ENCODE measurements at places on chromosomes 3 and 15.

DNA sequence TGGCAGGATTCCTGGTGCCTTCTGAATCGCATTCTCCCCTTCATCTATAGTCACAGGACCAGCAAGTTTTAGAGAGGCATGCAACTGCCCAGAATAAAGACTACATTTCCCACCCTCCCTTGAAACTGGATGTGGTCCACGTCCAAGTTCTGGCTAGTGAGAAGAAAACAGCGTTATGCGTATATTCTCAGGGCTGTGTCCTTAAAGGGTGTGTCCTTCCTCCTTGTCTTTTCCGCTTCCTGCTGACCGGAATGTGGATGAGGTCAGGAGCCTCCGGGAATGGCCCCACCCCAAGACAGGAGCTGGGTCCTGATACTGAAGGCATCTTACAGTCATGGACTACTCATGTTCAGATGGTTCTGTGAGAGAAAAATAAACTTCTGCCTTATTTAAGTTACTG lies 20.2 kb downstream of the CHST2 start:
- DNase-seq = no peak

- DNase-seq = no peak
Measured at GRCh38 chr3:191922570-191922969, 461.6 kb downstream of the PYDC2 start.

DNA sequence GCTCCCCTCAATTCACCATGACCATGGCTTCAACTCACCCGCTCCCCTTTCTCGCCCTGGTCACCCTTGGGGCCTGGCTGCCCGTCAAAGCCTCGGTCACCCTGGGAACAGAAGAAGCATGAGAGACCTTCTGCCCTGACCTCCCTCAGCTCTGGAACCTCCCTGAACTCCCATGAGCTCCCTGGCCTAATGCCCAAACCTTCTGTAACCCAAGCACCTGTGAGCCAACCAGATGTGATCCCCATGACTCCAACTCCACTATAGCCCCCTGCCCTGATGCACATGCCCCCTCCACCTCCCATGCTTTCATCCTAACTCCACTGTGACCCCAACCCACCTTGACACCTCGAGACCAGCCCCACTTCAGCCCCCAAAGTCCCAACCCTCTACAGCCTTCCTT lies 3.5 kb upstream of the UCN2 start:
- no peak for DNase-seq

DNA sequence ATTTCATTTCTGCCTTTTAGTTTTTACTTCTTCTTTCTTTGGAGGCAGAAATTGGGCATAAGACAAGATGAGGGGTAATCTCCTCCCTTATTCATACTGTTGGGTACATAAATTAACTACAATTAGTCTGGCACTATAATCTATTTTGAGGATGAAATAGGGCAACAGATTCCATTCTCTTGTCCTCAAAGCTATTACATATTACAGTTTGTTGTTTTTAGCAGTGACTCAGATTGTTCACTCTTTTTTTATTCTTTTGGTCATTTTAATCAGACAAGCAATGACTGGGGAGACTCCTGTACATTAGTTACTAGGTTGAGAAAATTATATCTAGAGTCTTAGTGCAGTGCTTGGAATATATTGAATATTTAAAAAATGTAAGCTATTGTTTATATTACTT lies 556.0 kb downstream of the OTOL1 start:
- no peak for DNase-seq

DNA sequence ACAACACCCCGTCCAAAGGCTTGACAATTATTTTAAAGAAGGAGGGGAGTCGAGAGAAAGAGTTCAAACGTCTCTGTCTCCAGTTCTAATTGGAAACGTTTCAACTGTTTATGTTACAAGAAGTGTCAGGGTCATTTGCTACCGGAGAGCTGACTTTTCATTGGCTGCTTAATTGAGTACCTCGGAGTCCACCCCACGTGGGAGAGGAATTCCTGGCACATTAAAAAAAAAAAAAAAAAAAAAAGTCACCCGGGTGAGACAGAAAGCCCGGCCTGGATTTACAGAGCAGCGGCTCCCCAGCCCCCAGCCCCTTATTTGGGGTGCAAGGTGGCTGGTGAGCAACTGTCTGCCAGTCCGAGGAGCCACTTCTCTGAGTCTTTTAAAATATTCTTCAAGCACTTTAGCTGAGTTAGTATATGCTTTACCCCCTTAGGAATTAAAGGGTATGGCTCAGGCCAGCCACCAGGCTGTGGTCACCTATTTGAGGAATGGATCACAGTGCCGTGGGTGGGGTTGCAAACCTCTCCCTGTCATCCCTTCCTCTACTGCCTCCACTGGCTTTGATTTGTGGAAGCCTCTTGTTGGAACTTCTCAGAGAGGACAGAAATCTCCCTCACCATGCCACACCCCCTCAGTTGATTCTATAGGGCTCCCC lies 3.9 kb upstream of the TLE3 start:
- peak; percentile 94 for DNase-seq

DNA sequence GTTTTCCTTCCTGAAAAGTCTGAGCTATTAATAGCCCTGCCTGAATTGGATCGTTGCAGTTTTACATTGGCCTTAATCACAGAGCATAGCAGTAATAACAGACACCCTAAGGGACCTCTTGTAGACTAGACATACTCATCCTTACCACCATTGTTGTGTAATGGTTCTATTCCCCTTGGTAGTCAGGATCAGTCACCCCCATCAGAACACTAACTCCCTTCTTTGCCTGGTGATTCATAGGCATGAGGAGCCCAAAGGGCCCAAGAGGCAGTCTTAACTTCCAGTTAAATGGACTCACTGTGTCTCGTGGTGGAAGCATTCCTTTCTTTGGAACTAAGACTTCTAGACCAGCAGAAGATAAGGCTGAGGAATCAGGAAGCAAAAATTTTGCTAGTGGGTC lies 20.2 kb downstream of the CGGBP1 start:
- no peak for DNase-seq

DNA sequence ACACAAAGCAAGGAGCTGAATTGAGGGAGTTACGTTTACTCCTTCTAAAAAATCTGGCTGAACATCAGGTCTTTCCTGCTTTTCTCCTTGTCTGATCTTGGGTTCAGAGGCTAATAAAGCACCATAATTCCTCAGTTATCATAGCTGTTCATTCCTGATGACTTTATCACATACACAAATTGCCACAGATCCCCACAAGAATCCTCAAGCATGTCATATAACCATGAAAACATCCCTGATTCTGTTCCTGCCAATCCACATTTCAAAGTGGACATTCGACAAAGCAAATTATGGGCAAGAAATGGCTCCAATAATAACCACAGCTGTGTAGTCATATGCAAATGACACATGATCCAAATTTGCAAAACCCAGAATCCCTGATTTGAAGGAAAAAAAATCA lies 321.3 kb downstream of the MEX3B start:
- peak; percentile 63 for DNase-seq

GRCh38 chr15:62989366-62990055 lies 53.0 kb upstream of the TPM1 start:
- DNase-seq = peak; percentile 37

GRCh38 chr15:95770196-95770595 lies 560.3 kb upstream of the NR2F2 start:
- no peak for DNase-seq

DNA sequence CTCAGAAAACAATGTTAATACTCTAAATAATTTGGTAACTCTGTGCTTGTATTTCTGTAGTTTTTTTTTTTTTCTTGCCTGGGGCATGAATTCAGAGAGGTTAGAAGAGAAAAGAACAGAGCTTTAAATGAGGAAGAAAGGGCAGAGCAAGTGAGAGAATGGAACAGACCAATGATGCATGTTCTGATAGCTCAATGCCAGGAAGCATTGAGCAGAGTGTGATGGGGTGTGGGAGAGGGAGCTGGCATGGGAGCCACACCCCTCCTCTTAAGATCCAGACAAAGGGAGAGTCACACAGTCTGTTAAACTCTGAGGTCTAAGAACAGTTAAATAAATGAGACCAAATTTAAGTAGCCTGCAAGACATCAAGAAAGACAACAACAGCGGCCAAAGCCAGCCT lies 538.6 kb downstream of the TUSC7 start:
- DNase-seq = no peak

DNA sequence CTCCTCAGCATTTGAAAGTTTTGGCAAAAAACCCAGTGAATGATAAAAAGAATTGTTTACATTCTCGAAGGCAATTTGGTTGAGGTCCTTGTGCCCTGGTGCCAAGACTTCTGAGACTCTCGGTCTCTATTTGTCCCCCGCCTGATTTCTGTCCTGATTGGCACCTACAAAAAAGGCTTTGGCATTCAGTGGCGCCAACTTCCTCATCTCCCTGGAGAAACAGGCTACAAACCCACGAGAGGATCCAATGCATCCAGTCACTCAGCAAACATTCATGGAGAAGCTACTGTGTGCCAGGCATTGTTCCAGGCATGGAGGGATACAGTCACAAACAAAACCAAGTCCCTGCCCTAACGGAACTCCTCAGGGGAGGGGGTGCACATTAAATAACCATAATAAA lies 42.7 kb downstream of the HES1 start:
- no peak for DNase-seq

GRCh38 chr3:12307136-12307535 lies 18.3 kb downstream of the PPARG start:
- no peak for DNase-seq

- DNase-seq = no peak
Measured at GRCh38 chr15:92877416-92877815, 22.7 kb upstream of the CHD2 start.

DNA sequence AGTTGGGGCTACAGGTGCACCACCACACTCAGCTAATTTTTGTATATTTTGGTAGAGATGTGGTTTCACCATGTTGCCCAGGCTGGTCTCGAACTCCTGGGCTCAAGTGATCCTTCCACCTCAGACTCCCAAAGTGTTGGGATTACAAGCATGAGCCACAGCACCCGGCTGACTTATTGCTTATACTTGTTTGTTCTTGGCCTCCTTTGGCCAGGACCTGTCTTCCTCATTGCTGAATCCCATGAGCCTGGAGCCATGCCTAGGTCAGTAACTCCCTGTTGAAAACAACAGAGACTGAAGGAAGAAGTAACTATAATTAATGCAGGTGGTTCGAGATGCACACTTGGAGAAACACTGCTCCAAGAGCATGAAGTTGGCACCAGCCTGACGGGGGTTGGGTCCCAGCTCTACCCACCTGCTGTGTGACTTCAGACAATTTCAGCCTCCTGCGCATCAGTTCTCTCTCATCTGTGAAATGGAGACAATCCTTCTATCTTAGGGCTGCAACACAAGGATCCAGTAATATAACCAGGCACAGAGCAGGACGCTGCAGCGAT lies 38.9 kb downstream of the CPN2 start:
- no peak for DNase-seq

GRCh38 chr15:63600001-63600615 lies 2.9 kb downstream of the FBXL22 start:
- no peak for DNase-seq

GRCh38 chr15:25478313-25478712 lies 39.5 kb upstream of the UBE3A start:
- no peak for DNase-seq

- no peak for DNase-seq
Measured at GRCh38 chr3:146052791-146053310, 108.1 kb downstream of the PLOD2 start.

- no peak for DNase-seq
Measured at GRCh38 chr3:137165117-137165806, 207.5 kb downstream of the IL20RB start.

- no peak for DNase-seq
Measured at GRCh38 chr3:56183529-56183928, 284.7 kb downstream of the ERC2 start.

DNA sequence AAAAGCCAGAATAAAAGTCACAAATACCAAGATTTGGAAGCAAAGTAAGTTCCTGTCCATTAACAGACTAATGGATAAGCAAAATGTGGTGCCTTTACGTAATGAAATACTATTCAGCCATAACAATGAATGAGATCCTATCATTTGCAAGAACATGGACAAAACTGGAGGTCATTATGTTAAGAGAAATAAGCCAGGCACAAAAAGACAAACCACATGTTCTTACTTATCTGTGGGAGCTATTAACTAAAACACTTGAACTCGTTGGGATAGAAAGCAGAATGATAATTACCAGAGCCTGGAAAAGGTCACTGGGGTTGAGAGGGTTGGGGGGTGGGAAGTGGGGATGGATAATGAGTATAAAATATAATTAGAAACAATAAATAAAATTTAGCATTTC lies 1015.9 kb downstream of the OTOL1 start:
- DNase-seq = no peak

DNA sequence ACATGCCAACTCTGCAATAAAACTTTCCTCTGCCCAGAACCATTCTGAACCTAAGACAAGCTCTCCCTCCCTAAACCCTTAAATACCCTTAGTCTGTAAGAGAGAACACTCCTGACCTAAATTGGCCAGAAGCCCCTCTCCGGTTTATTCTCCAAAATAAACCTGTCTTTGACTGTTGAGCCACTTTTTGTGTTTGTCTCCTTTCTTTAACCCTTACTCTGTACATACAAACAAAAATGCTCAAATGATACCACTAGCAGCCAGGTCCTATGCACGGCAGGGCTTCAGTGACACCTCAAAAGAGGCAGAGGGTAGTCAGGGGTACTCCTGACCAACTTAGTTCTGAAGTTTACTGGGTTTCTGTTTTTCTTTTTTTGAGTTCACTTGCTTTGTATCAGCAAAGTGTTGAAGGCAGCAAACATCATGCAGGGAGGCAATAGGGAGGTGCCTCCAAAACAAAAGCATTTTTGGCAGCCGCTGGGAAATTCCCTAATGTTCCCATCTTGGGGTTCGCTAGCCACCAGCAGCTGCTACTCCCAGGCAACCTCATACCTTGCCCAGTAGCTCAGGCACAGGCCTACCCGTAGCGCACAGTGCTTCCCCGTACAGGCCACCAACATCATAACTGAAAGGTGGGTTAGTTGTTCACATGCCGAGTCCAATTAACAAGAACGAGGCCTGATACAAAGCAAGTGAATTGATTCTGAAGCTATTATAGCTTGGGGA lies 62.9 kb upstream of the GCNT3 start:
- no peak for DNase-seq

- DNase-seq = no peak
Measured at GRCh38 chr3:56342475-56342874, 125.8 kb downstream of the ERC2 start.

DNA sequence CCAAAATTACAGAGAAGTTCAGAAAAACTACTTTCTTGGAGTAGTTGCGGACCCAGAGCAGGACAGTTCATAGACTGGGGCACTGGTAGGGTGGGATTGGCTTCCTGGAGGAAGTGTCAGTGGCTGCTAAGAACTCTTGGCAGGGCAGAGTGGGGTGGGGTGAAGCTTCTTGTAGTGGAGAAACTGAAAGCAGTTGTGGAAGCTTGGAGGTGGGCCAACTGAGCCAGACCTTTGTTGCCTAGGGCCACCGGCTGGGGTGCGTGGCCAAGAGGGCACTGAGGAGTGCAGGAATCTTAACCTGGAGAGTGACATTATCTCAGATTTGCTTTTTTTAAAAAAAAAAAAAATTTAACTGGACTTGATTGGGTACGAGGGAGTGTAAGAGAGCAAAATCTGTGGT lies 3.1 kb downstream of the KAT2B start:
- DNase-seq = peak; percentile 50

- DNase-seq = peak; percentile 35
Measured at GRCh38 chr3:97981886-97982285, 9.7 kb upstream of the RIOX2 start.

DNA sequence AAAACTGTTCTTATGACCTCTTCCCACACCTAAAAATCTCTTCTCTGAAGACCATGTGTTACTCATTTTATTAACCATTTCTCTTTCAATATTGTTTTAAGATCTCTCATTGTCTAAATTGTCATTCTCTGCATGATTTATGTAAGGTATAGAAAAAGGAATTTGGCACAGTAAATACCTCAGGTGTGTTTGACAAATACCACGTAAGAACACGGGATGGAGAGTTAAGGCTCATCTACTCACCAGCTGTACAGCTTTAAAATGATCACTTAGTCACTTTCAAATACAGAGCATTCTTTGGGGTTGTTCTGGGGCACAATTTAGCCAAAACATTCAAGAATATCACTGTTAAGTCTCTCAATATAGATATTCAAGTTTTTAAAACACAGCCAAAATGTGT lies 627.1 kb downstream of the MCTP2 start:
- no peak for DNase-seq
